ENCODE measurements at places on chromosomes 1 and 21.

GRCh38 chr1:245537992-245538391 lies 383.2 kb downstream of the KIF26B start:
- no peak for DNase-seq

DNA sequence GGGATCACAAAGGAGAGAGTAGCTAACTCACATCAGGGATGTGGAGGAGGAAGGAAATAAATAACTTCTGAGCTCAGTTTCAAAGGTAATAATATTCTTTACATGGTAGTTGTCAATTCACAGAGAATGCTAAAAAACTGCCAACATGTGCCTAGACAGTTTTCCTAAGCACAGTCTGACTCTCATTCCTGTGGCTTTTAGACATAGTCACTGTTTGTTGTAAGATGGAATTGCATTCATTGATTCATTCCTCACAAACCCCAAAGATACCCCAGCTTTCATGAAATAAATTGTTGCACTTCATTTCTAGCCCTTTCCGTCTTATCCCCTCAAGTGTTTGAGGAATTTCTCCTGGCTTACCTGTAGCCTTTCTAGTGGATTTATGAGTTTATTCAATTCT lies 263.9 kb downstream of the NTNG1 start:
- DNase-seq: no peak

DNA sequence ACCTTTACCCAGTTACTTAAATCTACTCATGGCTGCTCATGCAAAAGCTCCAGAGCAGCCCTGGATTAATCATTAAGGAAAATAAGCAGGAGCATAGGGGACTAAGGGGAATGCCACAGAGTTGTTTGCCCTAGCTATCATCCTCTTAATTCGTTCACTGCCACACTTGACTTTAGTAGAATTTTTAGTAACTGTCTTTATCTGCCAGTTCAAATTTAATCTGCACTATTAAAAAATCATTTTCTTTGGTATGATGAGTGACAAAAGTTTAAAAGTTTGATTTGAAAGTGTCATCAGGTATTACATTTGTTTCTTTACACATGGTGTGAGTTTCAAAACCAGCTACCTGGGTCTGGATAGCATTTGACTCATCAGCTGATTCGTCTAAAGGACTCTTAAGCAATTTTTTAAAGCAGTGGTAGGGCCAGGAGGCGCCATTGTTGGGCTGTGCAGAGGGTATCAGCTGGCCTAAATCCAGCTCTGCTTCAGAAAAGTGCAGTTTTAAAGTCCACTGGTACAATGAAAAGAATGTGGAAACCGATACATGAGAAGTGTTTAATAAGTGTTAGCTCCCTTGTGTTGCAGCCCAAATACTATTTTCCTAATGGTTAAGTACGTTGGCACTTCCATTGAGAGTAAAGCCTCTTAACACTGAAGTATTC lies 69.9 kb upstream of the DR1 start:
- DNase-seq: no peak

- no peak for DNase-seq
These were observed 1.5 kb downstream of the STYXL2 start for GRCh38 chr1:167095368-167095767.

GRCh38 chr1:206706298-206706791 lies 21.6 kb downstream of the MAPKAPK2 start:
- DNase-seq: no peak

DNA sequence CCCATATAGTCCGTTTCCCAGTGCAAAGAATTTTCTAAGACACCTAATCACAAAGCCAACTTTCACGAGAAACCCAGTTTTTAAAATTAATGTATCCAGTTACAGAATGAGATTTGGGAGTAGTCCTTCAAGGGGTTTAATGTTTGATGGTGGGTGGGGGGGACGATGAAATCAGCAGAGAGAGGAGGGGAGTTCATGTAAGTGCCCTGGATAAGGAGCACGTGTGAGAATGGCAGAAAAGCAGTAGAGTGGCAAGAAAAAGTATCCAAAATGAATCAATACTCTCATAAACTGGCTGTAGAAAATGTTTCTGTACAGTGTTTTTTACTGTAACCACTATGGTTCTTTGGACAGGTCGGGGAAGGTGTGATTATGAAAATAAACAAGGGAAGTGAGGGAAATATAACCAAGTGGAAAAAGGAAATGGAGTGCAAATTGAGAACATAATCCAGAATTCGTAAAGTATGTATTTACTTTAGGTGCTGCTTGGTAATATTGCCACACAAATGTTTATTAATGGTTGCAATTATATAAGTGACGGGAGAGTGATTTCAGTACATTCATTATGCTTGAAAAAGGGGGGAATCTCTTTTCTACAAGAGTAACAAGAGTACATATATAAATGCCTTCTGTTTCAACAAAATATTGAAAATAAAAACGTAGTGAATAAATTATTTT lies 118.7 kb upstream of the RRP15 start:
- no peak for DNase-seq

DNA sequence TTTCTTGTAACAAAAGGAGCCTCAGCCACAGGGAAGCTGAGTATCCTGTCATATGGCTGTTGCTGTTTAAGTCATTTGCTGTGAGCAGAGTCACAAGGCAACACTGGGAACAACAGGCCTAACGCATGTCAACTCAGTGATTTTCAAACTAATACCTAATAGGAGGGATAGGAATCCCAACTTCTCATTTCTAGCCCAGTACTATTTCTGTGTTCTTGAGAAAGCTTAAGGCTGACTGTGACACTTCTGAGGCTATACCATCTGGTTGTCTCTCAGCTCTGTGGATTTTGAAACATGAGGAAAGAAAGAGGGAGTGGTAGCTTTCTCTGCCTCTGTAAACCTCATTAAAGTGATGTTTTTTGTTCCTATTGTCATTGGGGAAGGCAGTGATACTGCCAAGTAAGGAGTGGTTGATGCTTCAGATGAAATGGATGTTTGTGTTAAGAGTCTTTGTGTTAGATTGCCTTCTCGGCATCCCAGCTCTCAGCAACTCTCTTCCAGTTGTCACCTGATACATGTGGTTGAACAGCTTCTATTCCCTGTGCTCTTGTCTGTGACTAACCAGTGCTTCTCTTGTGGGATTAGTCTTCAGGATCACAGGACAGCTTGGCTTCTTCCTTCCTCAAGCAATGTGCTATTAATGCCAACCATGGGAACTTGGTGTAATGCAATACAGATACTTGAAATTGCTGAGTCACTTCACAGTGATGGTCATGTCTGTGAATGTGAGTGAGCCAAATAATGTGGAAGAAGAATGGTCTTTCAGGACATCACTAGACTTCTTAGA lies 166.8 kb upstream of the IVNS1ABP start:
- no peak for DNase-seq

DNA sequence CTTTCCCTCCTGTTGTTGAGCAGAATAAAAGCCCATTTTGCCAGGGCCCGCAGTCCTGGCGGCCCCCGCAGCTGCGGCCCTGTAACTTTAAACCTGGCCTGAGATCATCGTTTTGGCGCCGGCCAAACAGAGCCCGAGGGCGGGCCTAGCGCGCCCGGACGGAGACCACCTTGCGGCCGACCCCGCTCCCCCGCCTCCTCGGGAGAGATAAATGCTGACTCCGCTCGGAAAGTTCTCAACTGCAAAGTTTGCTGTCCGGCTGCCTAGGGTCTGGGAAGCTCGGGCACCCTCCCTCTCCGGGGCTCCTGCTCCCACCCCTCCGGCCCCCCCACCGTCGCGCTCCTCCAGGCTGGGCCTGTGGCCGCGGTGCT lies at the start of gene PDPN:
PDPN (plus strand) TSS at position 238 of the 371 bp plus-strand sequence. CDS start 202 bp downstream, outside the sequence.
- DNase-seq: no peak

GRCh38 chr1:2617971-2618470 lies 14.8 kb downstream of the MMEL1 start:
- no peak for DNase-seq

- DNase-seq: no peak
These were observed 10.3 kb downstream of the WLS start for GRCh38 chr1:68221980-68222373.

DNA sequence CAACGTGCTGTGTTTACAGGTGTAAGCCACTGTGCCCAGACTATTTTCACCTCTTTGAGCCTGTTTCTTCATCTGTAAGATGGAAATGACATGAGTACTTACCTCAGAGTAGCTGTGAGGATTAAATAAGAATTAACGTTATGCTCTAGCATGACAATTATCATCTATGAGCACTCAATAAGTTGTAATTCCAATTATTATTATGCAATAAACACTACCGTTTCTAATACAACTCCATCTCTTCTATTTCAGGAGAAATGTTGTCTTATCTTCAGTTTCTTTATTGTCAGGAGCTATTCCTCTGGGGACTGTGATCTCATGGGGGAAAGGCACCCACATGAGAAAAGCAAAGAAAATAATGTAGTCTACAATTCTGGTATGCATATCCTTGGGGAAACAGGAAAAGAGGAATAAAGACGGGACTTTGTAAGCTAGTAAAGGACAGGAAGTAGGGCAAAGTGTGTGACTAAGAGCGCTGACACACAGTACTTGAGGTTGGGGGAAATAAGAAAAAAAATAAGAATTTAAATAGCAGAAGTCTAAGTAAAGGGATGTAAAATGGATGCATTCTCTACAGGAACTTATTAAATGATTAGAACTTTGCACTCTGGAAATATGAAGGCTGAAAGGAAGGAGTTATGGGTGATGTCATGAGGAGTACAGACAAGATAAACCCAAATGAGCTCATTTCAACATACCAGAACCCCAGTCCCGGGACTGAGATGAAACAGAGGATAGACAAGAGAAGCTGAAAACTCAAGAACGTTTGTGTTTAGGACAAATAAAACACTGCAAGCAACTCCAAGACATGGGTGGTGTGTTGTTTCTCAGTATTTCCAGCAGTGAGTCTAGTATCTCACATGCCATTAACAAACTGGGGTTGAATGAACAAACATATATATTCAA lies 9.8 kb downstream of the PHC2 start:
- no peak for DNase-seq

DNA sequence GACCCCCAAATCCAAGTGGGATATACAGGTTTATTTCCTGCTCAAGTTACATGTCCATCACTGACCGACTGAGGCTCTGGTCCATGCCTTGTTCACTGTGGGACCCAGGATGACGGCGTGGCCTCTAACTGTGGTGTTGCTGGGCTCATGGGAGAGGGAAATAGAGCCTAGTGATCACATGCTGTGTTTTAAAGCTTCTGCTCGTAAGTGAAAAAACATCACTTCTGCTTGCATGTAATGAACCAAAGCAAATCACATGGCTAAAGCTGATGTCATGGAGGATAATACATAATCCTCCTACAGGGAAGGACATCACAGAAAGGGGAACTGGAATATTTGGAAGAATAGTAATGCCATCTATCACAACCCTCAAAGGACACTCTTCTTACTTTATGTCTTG lies 107.6 kb downstream of the FASLG start:
- no peak for DNase-seq
